ENCODE measurements at places on chromosomes 7 and 10.

DNA sequence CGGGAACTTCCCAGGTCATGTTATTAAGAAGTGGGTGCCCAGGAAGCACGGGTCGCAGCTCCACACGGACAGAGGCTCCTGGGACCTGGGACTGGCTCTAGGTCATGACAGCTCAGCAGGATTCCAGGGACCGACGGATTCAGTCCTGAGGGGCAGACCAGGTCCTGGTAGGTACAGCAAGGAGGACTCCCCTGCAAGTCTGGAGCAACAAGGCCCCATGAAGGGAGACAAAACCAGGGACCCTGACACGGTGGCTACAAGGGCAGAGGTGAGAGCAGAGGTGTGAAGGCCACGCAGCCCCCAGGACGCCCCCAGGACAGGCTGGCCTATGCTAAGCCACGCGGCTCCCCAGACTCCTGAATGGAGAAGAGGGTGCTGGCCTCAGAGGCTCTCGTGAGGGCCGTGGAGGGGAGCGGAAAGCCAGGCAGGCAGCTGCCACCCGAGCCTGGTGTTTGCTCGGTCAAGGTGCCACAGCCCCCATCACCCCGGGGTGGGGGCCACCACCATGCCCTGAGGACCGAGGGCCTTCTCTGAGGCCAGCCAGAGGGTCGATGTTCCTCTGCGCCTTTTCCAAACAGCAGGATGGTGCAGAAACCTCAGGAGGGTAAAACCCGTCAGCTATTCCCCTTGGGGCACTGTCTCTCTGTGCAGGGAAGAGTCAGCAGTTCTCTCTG is 348.9 kb downstream of the PTPRN2 start:
- H3K36me3 ChIP-seq: no peaks in the 10 kb centered on the region
- H3K27me3 ChIP-seq: no peaks in the 10 kb centered on the region
- no peak overlapping the region for H3K27ac ChIP-seq
- no peak overlapping the region for H3K4me3 ChIP-seq

- no peaks in the 10 kb centered on the region for H3K36me3 ChIP-seq
- no peak overlapping the region for H3K27ac ChIP-seq
- DNase-seq: no peak
- H3K27me3 ChIP-seq: no peaks in the 10 kb centered on the region
These were observed 38.6 kb downstream of the CDC14C start for GRCh38 chr7:48962821-48963505.

DNA sequence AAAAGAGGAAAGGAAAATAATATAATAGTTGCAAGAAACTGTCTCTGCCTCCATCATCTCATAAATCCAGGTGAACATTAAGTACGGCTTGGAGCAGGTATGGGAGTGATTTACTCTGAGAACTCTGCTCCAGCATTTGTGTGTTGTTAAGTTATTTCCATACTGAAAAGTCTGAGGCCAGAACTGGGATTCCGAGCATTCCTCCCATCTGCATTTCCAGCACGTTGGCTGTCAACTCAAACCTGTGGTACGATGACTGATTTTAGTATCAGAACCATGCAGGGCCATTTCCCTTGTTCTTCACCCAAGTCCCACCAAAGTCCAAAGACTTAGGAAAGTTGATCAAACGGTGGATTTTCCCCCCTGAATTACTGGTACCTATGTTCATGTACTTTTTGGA is 104.9 kb downstream of the CREB5 start:
- H3K4me1 ChIP-seq: no peaks in the 10 kb centered on the region
- no peaks in the 10 kb centered on the region for H3K27me3 ChIP-seq
- H3K4me3 ChIP-seq: no peak overlapping the region
- no peak overlapping the region for H3K27ac ChIP-seq

- no peak overlapping the region for H3K27ac ChIP-seq
- no peaks in the 10 kb centered on the region for H3K27me3 ChIP-seq
- H3K36me3 ChIP-seq: no peaks in the 10 kb centered on the region
- H3K4me1 ChIP-seq: no peaks in the 10 kb centered on the region
- H3K4me3 ChIP-seq: no peak overlapping the region
These were observed 646.2 kb downstream of the IPMK start for GRCh38 chr10:57621466-57621865.

DNA sequence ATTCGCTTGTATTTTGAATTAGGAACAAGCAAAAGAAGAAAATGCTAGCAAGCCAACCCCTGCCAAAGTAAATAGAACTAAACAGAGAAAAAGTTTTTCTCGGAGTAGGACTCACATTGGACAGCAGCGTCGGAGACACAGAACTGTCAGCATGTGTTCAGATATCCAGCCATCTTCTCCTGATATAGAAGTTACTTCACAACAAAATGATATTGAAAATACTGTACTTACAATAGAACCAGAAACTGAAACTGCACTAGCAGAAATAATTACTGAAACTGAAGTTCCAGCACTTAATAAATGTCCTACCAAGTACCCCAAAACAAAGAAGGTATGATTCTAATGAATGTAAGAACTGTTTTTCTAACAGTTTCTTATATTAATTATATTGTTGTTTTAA is 87.9 kb downstream of the KMT2E start:
- H3K4me1 ChIP-seq: no peaks in the 10 kb centered on the region
- no peak overlapping the region for H3K4me3 ChIP-seq
- H3K36me3 ChIP-seq: peaks cover 54% of the 10 kb centered on the region
- H3K27ac ChIP-seq: no peak overlapping the region

DNA sequence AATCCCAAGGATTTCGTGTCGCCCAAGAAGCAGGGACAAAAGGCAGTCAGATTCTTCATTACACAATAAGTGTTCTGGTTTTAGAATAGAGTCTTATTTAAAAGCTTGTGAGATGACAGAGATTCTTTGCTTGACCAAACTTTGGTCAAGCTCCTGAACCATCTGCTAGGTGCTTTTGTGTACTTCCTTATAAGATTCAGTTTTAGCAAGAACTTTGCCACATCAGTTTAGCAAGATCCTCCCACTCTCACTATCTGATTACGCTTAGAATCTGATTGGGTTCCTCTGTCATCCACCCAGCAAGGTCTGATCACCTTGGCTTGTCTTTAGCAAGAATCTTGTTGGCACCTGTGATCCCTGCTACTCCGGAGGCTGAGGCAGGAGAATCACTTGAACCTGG is 38.2 kb upstream of the SDHAF3 start:
- DNase-seq: no peak
- H3K4me1 ChIP-seq: no peaks in the 10 kb centered on the region
- no peak overlapping the region for H3K4me3 ChIP-seq
- no peaks in the 10 kb centered on the region for H3K27me3 ChIP-seq
- no peaks in the 10 kb centered on the region for H3K36me3 ChIP-seq

- H3K36me3 ChIP-seq: no peaks in the 10 kb centered on the region
- DNase-seq: no peak
- H3K4me3 ChIP-seq: peak overlapping the region; percentile 74
- no peaks in the 10 kb centered on the region for H3K4me1 ChIP-seq
These were observed 621 bp upstream of the MORN4 start for GRCh38 chr10:97633921-97634320.

GRCh38 chr7:41612386-41612785 is 90.5 kb downstream of the INHBA start:
- H3K36me3 ChIP-seq: no peaks in the 10 kb centered on the region
- H3K4me3 ChIP-seq: no peak overlapping the region
- no peaks in the 10 kb centered on the region for H3K4me1 ChIP-seq
- no peaks in the 10 kb centered on the region for H3K27me3 ChIP-seq

DNA sequence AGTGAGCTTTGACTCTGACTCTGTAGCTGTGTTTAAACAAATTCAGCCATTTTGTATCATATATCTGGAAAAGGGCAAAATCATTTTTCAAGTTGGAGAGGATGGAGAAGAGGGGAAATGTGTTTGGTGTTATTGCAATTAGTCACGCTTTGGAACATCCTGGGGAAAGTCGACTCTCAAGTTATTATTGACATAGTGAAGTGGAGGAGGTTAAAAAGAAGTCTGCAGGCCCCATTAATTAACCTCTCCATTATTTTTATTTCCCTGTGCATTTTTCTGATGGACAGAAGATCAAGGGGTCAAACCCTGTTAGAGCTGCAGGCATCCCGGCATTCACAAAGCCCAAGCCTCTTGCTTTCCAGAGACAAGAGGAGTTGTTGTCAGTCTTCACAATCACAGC is 132.6 kb downstream of the TEX36 start:
- H3K36me3 ChIP-seq: no peaks in the 10 kb centered on the region
- H3K4me3 ChIP-seq: no peak overlapping the region
- no peak overlapping the region for H3K27ac ChIP-seq
- no peaks in the 10 kb centered on the region for H3K4me1 ChIP-seq

DNA sequence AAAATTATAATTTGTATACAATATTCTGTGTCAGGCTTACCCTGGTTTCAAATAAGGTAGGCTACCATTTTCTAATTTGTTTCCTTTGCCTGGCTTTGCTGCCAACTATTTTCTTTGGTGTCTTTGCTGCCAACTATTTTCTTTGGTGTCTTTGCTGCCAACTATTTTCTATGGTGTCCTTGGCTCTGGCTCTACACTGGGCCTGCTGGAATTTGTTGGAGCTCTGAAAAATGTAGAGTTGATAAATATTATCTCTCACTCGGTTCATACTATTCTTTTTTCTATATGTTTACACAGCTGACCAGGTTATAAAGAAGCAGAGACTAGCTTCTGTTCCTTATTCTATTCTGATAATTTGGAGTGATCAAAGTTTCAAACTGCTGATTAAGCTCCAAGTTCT is 768.0 kb upstream of the PHF14 start:
- no peak for DNase-seq
- H3K27ac ChIP-seq: no peak overlapping the region
- H3K27me3 ChIP-seq: no peaks in the 10 kb centered on the region
- H3K4me1 ChIP-seq: no peaks in the 10 kb centered on the region

DNA sequence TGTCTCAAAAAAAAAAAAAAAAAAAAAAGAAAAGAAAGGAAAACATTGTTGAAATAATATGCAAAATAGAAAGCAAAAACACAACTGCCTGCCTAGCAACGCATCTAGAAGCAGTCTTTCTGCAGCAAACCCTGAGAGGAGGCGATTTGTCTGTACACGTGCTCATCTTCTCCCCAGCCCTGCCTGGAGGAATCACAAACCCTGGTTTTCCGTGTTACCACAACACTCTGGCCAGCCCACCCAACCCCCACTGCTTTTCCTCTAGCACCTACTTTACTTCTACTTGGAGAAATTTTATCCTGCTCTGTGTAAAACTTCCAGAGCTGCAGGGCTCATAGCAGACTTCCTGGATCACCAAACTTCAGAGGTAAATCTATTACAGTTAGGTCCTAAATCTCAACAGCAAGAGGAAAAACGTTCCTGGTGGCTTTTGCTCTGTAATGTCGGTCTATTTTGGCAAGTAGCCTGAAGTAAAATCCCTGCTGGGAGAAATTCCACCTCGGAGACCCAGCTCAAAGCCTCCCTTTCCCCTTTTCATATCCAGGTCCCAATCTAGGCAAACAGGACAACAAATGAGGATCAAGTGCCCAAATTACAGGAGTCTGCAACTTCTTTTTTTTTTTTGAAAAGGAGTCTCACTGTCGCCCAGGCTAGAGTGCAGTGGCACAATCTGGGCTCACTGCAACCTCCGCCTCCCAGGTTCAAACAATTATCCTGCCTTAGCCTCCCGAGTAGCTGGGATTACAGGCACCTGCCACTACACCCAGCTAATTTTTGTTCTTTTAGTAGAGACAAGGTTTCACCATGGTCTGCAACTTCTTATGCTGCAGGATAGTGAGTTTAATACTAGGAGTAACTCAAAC is 91.6 kb downstream of the DNMBP start:
- H3K4me3 ChIP-seq: peak overlapping the region; percentile 56
- no peaks in the 10 kb centered on the region for H3K36me3 ChIP-seq
- DNase-seq: no peak
- no peaks in the 10 kb centered on the region for H3K27me3 ChIP-seq

- no peak overlapping the region for H3K27ac ChIP-seq
- no peak overlapping the region for H3K4me3 ChIP-seq
- no peaks in the 10 kb centered on the region for H3K4me1 ChIP-seq
- DNase-seq: no peak
- H3K27me3 ChIP-seq: no peaks in the 10 kb centered on the region
These were observed 91.4 kb upstream of the CCDC71L start for GRCh38 chr7:106752367-106752766.

DNA sequence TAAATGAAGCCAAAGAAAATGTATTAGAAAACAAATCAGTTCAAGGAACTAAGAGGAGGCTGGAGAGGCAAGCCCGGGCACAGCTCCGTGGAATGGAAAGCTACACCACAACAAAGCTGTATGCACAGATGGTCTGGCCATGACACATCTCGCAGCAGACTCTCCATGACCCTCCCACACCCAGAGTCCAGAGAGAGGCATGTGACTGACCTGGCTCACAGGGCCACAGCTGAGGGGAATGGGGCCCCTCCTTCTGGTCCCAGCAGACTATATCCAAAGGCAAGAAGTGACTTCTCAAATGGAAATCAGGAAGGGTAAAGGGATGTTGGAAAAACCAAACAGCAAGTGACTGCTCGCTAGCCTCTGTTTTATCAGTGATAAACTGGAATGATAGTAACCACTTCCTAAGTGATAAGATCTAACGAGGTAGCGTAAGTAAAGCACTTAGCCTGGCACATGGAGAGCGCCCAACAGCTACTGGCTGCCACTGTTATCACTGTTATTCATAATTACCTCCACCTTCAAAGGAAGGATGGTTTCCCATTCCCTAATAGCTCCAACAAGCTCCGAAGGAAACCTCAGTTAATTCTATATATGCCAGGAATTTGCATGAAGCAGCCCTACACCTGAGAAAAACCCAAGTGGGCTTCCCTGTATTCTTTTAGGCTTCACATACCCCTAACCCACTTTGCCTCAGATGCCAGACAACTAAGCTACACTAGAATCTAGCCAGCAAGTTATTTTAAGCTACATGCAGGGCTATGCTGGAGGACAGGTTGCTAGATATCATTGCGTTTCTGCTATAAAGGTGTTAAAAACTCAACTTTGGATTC is 8.4 kb downstream of the OSBPL3 start:
- no peaks in the 10 kb centered on the region for H3K36me3 ChIP-seq
- no peak overlapping the region for H3K27ac ChIP-seq
- DNase-seq: no peak
- H3K4me3 ChIP-seq: no peak overlapping the region
- H3K4me1 ChIP-seq: no peaks in the 10 kb centered on the region
- no peaks in the 10 kb centered on the region for H3K27me3 ChIP-seq

DNA sequence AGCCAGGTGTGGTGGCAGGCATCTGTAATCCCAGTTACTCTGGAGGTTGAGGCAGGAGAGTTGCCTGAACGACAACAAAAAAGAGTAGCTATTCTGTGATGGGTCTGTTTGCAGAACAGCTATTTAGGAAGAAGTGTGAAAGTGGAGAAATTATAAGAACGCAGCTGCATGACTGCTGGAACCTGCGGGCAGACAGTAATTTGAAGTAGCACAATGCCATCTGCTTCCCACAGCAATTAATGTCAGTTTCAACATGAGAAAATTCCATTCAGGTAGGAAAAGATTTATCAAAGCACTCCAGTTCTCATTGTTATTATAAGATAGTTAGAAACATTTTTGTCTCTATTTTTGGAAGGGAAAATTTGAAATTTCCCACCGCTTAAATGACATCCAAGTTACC is 21.5 kb downstream of the LAMB1 start:
- no peaks in the 10 kb centered on the region for H3K27me3 ChIP-seq
- no peak overlapping the region for H3K27ac ChIP-seq
- no peak for DNase-seq

Measured in ascending aorta (tissue), 2 donors.